NCI-H2107 (cell line): ENCODE measurements at places on chromosomes 12 and 14.

GRCh38 chr14:98172243-98172778, 1099.7 kb downstream of the BCL11B start:
- no peak for DNase-seq

DNA sequence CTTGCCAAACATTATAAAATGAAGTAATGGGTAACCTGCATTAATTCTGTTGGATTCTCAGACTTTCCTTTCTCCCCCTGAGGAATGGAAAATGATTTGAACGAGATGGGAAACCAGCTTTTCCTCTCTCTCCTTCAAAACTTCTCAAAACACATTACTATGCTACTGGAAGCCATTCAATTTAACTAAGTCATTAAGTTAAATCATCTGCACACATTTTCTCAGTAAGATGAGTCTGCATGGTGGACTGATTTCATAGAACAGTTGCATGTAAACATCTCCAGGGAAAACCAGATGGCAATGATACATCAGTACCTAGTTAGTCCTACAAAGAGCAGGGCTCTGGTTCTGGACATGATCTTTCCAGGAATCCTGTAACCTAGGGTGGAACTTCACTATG, 59.9 kb downstream of the BMP4 start:
- DNase-seq, result no peak

DNA sequence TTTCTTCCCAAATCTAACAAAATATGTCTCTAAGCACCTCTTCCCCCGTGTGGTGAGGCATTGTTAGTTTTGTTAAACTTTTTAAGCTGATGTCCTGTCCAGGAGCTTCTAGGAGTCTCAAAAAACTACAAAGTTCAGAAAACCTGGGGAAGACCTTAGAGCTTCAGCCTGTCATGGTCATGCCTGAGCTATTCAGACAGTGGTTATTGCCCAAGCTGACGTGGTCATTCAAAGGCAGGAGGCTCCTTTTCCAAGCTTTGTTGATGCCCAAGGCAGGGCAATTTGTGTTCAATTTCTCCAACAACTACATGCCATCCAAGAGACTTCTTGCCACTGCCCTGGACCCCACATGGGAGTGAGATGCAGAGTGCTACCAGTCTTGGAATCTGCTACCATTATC, 5.8 kb upstream of the LYZ start:
- DNase-seq, result no peak

DNA sequence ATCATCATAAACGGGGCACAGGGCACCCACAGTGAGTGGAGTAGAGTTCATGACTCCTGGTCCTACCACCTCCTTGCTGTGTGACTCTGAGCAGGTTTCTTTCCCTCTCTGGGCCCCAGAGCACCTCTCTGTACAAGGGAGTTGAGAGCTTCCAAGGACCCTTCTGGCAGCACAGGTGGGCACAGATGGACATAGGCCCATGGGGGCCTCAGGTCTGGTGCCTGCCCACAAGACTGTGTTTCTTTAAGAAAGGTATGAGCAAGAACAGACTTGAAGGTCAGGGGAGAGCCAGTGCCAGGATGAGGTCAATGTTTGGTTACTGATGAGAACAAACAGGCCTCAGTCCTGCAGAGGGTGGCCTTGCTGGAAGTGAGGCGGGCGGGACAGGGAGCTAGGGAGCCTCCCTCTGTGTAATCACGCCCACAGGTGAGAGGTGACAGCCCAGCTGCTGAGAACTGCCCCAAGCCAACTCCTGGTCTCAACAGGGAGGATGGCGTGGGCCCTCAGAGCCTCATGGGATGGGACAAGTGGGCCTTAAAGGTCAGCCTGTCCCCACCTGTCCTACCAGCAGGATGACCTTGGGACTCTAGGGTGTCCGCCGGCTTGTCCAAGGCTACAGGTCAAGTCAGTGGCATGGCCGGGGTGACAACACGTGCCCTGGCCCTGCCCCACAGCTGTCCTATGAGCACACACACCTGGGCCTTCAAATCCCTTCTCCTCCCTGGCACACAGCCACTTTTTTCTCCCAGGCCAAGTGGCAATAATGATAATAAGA, 49.1 kb downstream of the CCDC85C start:
- DNase-seq, result no peak

DNA sequence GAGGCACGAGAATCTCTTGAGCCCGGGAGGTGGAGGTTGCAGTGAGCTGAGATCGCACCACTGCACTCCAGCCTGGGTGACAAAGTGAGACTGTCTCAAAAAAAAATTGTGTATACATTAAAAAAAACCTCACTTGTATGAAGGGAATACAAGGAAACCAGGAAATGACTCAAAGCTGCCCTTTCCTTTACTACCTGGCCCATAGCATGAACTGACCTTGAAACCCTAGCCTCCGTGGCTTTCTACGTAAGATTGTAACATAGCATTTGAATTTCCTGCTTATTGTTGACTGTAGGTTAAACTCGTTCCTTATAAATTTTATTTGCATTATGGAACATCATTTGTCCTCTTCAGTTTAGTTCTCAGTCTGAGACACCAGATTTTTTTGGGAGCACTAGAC, 9.1 kb upstream of the DDX47 start:
- DNase-seq, result no peak

GRCh38 chr12:75564852-75565251, 53.4 kb upstream of the KRR1 start:
- DNase-seq, result no peak

GRCh38 chr12:38102197-38102596, 214.4 kb upstream of the ALG10B start:
- DNase-seq, result no peak
